ENCODE measurements at places on chromosomes 4 and X.

- DNase-seq, result no peak
These were observed 376 bp downstream of the ABCG2 start for GRCh38 chr4:88158038-88158488.

GRCh38 chrX:13482746-13483541 lies 86.5 kb upstream of the EGFL6 start:
- DNase-seq, result no peak

GRCh38 chr4:123104310-123105025 lies 182.1 kb upstream of the NUDT6 start:
- no peak for DNase-seq

DNA sequence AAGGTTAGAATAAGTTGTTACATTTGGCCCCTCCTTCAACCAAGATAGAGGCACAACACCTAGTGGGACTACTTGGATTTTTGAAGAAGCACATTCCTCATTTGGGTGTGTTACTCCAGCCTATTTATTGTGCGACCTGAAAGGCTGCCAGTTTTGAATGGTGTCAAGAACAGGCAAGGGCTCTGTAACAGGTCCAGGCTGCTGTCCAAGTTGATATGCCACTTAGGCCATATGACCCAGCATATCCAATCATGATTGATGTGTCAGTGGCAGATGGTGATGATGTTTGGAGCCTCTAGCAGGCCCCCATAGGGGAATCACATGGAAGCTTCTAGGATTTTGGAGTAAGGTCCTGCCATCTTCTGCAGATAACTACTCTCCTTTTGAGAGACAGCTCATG lies 35.5 kb upstream of the UGT2B4 start:
- DNase-seq, result no peak

DNA sequence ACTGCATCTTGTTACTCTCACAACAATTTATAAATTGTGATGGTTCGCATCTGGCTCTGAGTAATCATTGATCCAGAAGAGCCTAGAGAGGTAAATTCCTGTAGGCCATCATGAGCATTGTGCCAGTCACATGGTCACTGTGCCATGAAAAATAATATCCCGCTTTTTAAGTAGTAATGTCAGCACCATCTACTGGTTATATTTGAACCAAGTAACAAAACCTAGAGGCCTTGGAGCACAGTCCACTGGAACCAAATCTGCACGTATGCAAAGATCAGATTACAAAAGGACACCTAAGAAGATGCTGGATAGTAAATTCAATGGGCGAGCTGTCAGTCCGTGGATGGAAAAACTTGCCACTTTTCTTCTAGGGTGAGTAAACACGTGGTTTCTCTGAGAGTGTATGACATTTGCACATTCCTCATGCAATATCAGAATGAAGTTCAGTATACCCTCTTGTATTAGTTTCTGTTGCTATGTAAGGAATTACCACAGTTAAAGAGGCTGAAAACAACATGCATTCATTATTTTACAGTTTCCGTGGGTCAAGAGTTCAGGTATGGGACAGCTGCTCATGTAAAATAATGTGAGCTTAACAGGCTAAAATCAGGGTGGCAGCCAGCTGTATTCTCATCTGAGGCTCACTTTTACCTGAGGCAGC lies 26.8 kb downstream of the FAM114A1 start:
- no peak for DNase-seq

DNA sequence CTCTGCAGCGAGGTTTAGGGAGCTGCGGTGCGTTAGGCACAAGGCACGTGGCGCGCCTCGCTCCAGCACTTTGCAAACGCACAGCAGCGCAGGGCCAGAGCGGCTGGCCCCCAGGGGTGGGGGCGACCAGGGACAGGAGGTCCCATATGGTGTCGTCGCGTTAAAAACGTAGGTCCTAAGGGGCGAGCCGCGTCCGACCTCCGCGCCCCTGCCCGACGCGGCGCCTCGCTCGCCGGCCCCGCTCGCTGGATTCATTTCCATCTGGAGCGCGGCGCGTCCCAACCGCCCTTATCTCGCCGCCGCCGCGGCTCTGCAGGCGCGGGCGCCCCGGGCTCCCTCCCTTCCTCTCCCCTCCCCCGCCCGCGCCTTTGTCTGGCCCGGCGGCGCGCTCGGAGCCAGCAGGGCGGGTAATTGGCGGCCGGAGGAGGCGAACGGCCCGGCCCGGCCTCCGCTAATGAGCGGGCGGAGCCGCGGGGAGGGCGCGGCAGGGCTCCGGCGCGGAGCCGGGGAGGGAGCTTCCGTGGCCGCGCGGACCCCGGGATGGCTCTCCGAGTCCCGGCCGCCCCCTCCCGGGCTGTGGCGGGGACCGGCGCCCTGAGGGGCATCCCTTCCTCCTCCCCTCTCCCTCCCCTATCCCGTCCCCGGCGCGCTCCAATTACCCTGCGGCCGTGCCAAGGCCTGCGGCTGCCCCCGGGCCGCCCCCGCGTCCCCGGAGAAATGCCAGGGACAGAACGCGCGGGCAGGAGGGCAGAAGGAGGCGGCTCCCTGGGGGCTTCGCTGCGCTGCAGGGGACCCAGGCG lies 409.0 kb downstream of the BCOR start:
- no peak for DNase-seq

GRCh38 chrX:107514944-107515343 lies 65.5 kb downstream of the FRMPD3 start:
- DNase-seq, result no peak

DNA sequence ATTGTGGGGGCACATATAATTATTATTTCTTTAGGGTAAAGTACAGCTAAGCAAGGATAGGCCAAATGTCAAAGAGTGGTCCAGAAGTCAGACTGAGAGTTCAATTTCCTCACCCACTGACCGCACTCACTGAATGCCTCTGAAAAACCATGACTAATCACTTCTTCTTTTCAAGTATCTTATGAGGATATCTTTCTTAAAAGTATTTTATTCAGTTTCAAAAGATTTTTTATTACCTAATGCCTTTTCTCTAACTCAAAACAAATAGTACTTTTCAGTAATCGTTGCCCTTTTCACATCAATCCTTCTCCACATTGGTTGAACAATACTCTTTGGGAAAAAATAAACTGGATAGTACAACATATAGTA lies 61.7 kb upstream of the CAMK2D start:
- no peak for DNase-seq

- DNase-seq, result no peak
These were observed 73.0 kb upstream of the KLHL13 start for GRCh38 chrX:118189628-118190027.
